Endothelial cell (in vitro differentiated cells): ENCODE measurements at places on chromosomes 3 and 15.

DNA sequence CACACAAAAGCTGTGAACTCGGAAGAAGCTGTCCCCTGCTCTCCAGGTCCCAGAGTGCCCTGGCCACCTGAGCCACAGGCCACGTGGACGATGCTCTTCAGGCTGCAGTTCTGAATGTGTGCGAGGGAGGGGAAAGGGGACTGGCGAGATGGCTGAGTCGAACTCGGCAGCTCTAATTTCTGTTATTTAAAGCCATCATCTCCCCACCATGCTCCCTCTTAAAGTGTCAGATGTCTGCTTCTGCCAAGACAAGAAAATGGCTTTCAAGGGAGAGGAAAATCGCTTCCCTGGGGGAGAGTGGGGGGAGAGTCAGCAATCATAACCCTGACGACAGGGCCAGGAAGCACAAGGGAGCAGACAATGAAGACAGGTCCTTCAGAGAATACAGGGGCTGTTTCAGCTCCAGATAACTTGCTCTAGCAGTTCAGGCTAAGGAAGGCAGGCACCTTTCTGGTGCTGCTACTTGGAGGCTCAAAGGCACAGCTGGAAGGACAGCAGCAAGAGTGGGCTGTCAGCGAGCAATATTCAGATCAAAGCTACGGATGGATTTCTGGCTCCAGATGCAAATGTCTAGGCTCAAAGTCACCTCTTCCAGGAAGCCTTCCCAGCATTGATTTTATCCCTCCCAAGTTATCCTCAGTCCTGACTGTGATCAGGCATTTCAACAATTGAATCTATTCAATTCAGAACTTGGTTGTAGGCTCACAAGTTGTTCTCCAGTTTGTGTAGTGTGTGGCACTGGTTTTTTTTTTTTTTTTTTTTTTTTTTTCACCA, 15.5 kb upstream of the CCDC33 start:
- peaks cover 25% of the 10 kb centered on the region for H3K27me3 ChIP-seq
- no peak overlapping the region for H3K27ac ChIP-seq
- H3K36me3 ChIP-seq: peaks cover 3% of the 10 kb centered on the region
- DNase-seq: no peak

GRCh38 chr3:138817695-138818094, 17.0 kb downstream of the PIK3CB start:
- H3K36me3 ChIP-seq: peaks cover 7% of the 10 kb centered on the region
- DNase-seq: no peak
- no peaks in the 10 kb centered on the region for H3K27me3 ChIP-seq
- peaks cover 5% of the 10 kb centered on the region for H3K4me1 ChIP-seq
- no peak overlapping the region for H3K27ac ChIP-seq
- H3K4me3 ChIP-seq: no peak overlapping the region

DNA sequence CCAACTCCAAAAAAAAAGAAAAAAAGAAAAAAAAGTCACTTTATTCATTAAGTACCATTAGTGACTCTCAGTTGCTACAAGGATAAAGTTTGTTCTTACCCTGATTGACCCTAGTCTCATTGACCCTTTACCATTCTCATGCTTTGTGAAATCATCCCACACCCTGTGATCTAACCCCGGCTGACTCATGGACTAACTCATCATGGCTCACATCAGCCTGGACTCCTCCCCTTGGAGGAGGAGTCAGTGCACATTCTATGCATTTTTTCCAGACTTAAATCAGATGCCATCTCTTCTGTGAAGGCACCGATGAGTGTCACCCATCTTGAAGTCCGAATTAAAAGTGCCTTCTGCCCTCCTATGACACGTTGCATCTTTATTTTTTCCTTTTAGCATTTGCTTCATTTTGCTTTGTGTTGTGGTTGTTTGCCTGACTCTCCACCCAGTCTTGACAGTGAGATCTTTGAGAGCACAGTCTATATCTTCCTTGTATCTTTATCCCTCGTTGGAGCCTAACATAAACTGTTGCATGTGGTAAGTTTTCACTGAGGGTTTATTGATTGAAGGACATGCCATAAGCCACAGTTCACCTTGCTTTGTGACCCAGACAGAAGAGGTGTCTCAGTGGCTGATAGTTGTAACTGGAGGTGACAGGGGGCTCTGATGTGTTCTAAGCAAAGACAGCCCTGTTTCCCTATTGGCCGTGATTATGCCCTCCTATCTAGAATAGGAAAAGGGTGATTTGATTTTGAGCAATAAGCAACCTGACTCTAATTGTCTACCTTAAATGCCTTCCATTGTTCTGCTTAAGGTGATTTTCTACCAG, 72.1 kb downstream of the IL1RAP start:
- DNase-seq: no peak
- H3K4me1 ChIP-seq: no peaks in the 10 kb centered on the region
- no peaks in the 10 kb centered on the region for H3K36me3 ChIP-seq
- H3K27ac ChIP-seq: no peak overlapping the region
- H3K4me3 ChIP-seq: no peak overlapping the region

DNA sequence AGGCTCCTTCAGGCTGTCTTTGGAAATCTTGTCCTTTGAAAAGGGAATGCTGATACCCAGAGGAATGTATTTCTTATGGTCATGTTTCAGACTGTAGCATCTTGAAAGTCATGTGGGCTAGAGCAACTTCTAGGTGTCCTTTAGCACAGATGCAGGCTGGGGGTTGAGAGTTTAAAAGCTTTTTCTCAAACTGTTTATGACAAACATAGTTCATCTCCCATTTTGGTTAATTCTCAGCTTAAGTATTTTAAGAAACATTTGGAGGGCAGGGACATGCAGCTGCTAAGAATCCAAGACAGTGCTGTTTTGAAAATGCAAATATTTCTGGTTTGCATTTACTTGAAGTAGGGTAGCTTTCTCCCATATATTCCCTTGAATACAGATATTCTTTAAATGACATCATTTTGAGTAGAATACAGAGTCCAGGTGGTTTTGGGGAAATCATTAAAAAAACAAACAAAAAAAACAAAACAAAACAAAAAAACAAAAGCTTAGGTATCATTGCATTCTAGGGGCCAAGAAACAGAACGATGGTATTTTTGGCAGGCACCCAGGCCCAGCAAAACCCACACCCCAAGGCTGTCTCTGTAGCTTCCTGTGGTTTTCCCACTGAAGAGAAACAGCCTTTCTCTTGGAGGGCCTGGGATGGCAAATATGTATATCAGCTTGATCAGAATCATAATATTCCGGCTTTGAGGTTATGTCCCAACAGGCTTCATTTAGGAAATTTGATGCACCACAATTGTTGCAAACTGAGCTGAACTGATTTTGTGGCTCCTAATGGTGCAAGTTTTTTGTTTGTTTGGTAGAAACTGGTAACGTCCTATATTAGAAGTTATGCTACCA, 120.0 kb downstream of the ATG7 start:
- H3K36me3 ChIP-seq: no peaks in the 10 kb centered on the region
- no peak for DNase-seq
- H3K27ac ChIP-seq: no peak overlapping the region
- no peak overlapping the region for H3K4me3 ChIP-seq
- no peaks in the 10 kb centered on the region for H3K27me3 ChIP-seq
- H3K4me1 ChIP-seq: no peaks in the 10 kb centered on the region

DNA sequence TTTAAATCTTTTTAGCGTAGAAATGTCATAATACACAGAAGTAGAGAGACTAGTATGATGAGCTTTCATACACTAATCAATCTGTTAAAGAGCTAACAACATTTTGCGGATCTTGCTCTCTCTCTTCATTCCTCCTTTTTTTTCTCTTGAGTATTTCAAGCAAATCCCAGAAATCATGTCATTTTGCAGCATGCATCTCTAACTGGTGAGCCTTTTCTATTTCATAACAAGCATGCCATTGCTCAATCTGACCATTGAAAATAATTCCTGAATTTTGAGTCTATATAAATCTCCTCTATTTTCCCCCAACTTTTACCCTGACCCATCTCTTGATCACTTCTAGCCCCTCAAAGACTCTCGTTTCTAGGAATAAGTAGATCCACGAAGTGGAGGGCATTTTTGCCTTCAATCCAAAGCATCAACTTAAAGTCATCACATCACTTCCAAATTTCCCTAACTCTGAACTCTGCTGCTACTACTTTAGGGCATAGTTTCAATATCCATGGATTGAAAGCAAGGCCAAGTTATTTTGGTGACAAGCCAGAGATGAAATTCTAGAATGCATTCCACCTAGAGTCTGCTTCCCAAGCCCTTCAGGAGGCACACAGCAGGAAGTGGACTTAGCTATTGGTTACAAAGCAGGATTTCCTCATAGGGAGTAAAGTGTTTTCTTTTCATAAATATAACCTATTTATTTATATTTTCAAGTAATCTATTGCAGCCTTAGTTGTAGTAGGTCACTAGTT, 253.5 kb upstream of the ZPLD1 start:
- H3K36me3 ChIP-seq: no peaks in the 10 kb centered on the region
- H3K27me3 ChIP-seq: no peaks in the 10 kb centered on the region
- H3K27ac ChIP-seq: no peak overlapping the region
- no peak for DNase-seq

- no peak overlapping the region for H3K4me3 ChIP-seq
- DNase-seq: no peak
- H3K27me3 ChIP-seq: no peaks in the 10 kb centered on the region
- H3K36me3 ChIP-seq: no peaks in the 10 kb centered on the region
Measured at GRCh38 chr3:158381262-158381868, 189.6 kb upstream of the MLF1 start.

- peaks cover 2% of the 10 kb centered on the region for H3K27me3 ChIP-seq
- no peaks in the 10 kb centered on the region for H3K36me3 ChIP-seq
- no peak overlapping the region for H3K4me3 ChIP-seq
- no peak overlapping the region for H3K27ac ChIP-seq
- H3K4me1 ChIP-seq: peaks cover 3% of the 10 kb centered on the region
Measured at GRCh38 chr3:54853573-54854404, 74.1 kb downstream of the LRTM1 start.

GRCh38 chr15:38564557-38565286, at the start of gene RASGRP1:
TSS of gene RASGRP1 (minus strand) at chr15:38564814. CDS start at chr15:38564628, 186 bp downstream.
- peaks cover 5% of the 10 kb centered on the region for H3K27me3 ChIP-seq
- no peaks in the 10 kb centered on the region for H3K4me1 ChIP-seq
- DNase-seq: peak; percentile 67
- H3K27ac ChIP-seq: no peak within 1 kb of the TSS
- H3K36me3 ChIP-seq: no peaks in the 10 kb centered on the region

- DNase-seq: no peak
- H3K27me3 ChIP-seq: no peaks in the 10 kb centered on the region
- peaks cover 4% of the 10 kb centered on the region for H3K4me1 ChIP-seq
- no peak overlapping the region for H3K27ac ChIP-seq
- no peak overlapping the region for H3K4me3 ChIP-seq
- H3K36me3 ChIP-seq: no peaks in the 10 kb centered on the region
Measured at GRCh38 chr3:72976281-72976741, 20.3 kb upstream of the PPP4R2 start.

- no peak overlapping the region for H3K4me3 ChIP-seq
- H3K27ac ChIP-seq: no peak overlapping the region
- no peaks in the 10 kb centered on the region for H3K4me1 ChIP-seq
- peaks cover 4% of the 10 kb centered on the region for H3K27me3 ChIP-seq
Measured at GRCh38 chr15:72155003-72155621, 36.9 kb downstream of the SENP8 start.

- H3K36me3 ChIP-seq: no peaks in the 10 kb centered on the region
- no peak overlapping the region for H3K27ac ChIP-seq
- peaks cover 1% of the 10 kb centered on the region for H3K27me3 ChIP-seq
- peaks cover 7% of the 10 kb centered on the region for H3K4me1 ChIP-seq
- H3K4me3 ChIP-seq: no peak overlapping the region
- no peak for DNase-seq
Measured at GRCh38 chr15:70741677-70742293, 21.6 kb downstream of the UACA start.

- H3K36me3 ChIP-seq: no peaks in the 10 kb centered on the region
- DNase-seq: no peak
- H3K4me1 ChIP-seq: no peaks in the 10 kb centered on the region
- no peak overlapping the region for H3K4me3 ChIP-seq
- H3K27ac ChIP-seq: no peak overlapping the region
- no peaks in the 10 kb centered on the region for H3K27me3 ChIP-seq
Measured at GRCh38 chr15:70955151-70955550, 62.5 kb downstream of the LRRC49 start.

GRCh38 chr3:63279005-63279841, 1.1 kb downstream of the SYNPR start:
- DNase-seq: peak; percentile 19
- peaks cover 11% of the 10 kb centered on the region for H3K4me1 ChIP-seq
- no peaks in the 10 kb centered on the region for H3K36me3 ChIP-seq
- H3K4me3 ChIP-seq: peak overlapping the region; percentile 71
- peaks cover 1% of the 10 kb centered on the region for H3K27me3 ChIP-seq
- H3K27ac ChIP-seq: no peak overlapping the region

GRCh38 chr3:179297971-179298725, 24.7 kb upstream of the ZNF639 start:
- H3K4me1 ChIP-seq: no peaks in the 10 kb centered on the region
- no peak overlapping the region for H3K27ac ChIP-seq
- DNase-seq: no peak
- peaks cover 2% of the 10 kb centered on the region for H3K27me3 ChIP-seq
- H3K36me3 ChIP-seq: no peaks in the 10 kb centered on the region
- no peak overlapping the region for H3K4me3 ChIP-seq

GRCh38 chr3:102346897-102347296, 87.9 kb upstream of the ZPLD1 start:
- H3K27ac ChIP-seq: no peak overlapping the region
- no peak overlapping the region for H3K4me3 ChIP-seq
- DNase-seq: no peak
- no peaks in the 10 kb centered on the region for H3K36me3 ChIP-seq
- no peaks in the 10 kb centered on the region for H3K4me1 ChIP-seq
- H3K27me3 ChIP-seq: no peaks in the 10 kb centered on the region

DNA sequence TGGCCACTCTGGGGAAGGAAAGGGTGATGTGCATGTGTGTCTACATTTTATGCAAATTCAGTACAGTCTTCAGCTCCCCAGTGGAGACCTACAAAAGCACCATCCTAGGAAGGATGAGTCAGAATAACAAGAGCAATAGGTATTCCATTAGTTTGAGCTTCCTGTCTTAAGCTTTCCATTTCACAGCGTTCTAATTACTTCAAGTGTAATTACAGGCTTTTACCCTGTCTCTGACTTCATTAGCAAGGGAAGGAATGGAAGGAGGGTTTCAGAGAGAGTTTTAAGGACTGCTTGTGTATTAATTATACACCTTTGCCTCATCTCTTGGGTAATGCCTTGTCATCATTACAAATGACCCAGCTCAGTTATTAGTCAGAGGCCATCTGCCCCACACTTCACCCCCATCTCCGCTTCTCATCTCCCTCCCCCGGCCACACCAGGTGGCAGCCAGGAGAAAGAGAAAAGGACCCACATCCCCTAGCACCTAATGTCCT, 202.8 kb upstream of the MRPL3 start:
- no peaks in the 10 kb centered on the region for H3K4me1 ChIP-seq
- no peak overlapping the region for H3K27ac ChIP-seq
- H3K27me3 ChIP-seq: no peaks in the 10 kb centered on the region
- no peak overlapping the region for H3K4me3 ChIP-seq

- H3K36me3 ChIP-seq: no peaks in the 10 kb centered on the region
- no peak overlapping the region for H3K4me3 ChIP-seq
- peaks cover 2% of the 10 kb centered on the region for H3K27me3 ChIP-seq
- H3K4me1 ChIP-seq: no peaks in the 10 kb centered on the region
- no peak for DNase-seq
Measured at GRCh38 chr3:191592105-191592504, 131.1 kb downstream of the PYDC2 start.
